Activated CD8-positive, alpha-beta memory T cell treated with anti-CD3 and anti-CD28 coated beads for 4 hours (primary cell): ENCODE measurements at places on chromosomes 2 and 18.

- no peak for DNase-seq
Observed at GRCh38 chr2:39741871-39742270, 37.2 kb downstream of the THUMPD2 start.

- no peak for DNase-seq
Observed at GRCh38 chr2:153819501-153819900, 52.2 kb upstream of the GALNT13 start.

GRCh38 chr2:161825429-161825828, 201.2 kb downstream of the SLC4A10 start:
- DNase-seq, result no peak

DNA sequence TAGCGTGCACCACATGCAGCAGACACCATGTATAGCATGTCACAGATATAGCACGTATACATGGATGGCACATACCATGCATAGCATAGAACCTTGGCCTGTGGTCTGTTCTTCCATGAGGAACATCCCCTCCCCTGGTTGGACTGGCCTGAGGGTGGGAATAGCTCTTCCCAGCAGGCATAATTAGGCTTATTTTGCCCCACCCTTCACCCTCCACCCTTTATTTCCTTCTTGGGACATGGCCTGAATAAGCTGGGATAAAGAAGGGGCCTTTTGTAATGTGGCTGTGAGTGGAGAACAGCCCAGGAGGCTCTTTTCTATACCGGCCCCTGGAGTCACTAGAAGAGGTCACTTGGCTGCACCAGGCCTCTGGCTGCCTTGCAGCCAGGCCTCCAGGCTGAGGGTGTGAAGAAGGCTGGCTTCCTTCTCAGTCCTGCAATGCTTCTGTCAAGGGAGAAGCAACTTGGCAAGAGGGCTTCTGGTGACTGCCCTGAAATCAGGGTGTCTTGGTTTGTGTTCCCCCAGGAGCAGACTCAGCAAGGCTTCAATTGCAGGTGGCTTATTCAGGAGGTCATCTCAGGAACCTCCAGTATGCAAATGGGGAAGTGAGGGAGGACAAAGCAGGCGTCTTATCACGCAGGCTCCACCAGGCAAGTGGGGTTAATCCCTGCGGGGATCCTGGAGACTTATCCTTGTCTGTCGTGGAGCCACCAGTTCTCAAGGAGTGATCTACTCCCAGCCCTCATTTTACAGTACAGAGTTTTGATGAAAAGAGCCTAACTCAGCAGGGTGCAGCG, 68.2 kb downstream of the HS6ST1 start:
- no peak for DNase-seq

DNA sequence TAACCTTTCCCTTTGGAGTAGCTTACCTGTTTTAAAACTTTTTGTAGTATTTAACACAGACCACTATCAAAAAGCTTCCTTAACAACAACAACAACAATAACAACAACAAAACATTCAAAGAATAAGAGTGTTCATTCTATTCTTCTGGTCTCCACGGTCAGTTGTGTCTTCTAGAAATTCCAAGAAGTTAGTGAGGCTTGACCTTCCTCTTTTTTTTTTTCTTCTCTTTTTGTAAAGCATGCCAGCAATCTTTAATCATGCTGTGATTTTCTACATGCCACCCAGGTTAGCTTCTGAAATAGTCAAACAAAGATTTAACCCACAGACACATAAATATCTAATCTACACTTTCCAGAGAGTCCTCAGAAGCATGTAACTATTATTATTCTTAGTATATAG, 28.4 kb upstream of the KLHL14 start:
- no peak for DNase-seq

- DNase-seq, result no peak
Observed at GRCh38 chr2:222989431-222989830, 62.6 kb upstream of the KCNE4 start.

DNA sequence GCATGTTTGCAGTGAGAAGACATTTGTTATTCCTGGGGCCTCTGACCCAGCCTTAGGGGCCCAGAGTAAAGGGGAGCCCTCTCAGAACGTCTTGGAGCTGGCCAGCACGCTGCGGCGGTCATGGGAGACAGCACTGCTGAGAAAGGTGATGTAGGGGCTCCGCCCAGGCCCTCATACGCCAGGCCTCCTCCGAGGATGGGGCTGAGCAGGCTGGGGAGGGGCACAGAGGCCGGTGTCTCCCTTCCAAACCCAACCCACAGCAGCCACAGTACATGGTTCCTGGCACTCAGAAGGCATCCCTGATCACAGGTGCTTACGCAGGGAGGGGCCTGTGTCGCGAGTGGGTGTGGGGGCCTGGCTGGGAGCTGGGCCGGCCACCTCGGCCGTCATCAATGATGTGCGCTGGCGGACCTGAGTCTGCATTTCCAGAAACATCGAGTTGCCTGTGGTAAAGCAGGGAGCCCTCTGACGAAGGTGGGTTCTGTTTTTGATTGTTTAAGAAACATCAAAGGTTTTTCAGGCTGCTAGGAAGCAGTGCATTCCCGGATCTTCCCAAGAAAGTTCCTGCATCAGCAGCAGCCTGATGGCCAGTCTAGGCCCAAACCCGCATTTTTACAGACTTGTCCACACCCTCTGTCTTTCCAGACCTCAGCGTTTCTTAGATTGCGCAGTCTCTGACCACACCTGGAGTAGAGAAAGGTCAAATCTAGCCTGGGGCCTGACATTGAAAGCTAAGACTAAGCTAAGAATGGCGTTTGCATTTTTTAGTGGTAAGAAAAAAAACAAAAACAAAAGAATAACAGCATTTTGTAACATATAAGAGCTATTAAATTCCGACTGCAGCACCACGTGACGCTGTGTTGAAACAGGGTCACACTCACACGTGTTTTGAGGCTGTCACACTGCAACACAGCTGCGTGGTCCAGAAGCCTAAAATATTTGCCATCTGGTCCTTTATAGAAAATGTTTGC, 51.2 kb upstream of the PXDN start:
- DNase-seq, result no peak

DNA sequence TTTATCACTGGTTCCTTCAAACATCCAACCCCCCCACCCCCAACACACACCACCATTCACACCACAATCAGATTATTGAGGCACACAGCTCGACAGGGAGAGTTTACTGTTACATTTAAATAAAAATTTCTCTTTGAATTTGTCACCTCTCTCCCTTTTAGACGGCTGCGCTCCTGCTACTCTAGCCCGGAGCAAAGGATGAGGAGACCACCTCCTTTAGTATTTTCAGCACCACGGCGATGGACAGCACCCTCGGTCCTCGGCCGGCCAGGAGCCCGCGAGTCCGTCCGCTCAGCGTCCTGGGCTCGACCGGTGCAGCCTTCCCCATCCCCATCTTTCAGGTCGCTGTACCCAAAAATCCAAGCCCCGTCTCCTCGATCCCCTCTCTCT, 892 bp downstream of the CELF4 start:
- DNase-seq, result no peak

DNA sequence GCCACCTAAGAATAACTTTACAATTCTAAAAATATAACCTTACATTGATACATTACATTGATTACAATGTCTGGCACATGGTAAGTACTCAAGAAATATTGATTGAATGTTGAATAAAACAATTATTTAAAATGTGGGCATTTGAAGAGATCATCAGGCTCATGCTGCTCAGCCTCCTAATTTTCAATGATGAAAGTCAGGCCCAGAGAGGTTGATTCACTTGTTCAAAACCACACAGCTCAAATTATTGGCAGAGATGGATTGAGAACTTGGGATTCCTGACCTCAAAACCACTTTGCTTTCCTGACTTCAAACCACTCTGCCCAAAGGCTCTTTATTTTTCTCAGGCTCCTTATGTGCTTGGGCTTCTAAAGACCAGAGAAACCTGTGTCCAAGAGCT, 34.7 kb downstream of the ANKRD29 start:
- DNase-seq, result no peak

DNA sequence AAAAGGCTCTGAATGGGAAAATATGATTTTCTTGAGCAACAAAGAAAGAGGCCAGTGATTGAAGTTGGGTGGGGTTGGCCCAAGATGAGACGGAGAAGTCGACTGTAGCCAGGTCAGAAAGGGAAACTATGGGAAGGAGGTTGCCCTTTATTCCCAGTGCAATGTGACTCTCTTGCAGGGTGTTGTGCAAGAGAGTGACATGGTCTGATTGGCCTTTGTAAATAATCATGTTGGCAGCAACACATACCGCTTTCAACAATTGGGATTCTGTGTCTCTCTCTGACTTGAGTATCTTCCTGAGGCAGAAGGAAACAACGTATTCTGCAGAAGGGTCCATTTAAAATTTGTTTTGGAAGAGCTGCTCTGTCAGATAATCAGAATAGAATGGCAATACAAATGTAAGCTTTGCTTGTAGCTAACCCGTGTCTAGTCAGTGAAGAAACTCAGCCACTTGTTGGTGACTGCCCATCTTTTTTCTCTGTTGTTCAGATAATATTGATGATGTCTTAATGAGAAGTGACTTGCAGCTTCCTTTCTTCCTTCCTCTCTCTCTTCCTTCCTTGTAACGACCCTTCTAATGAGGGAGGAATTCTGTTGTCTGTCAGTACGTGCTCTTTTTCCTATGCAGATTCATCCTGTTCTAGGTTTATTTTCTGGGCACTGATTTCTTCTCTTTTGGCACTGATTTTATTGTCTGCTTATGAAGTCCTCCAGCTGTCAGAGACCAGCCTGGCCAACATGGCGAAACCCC, 311.0 kb upstream of the FAM98A start:
- no peak for DNase-seq

GRCh38 chr2:37343537-37344434, 644 bp upstream of the QPCT start:
- no peak for DNase-seq
